Activated naive CD4-positive, alpha-beta T cell treated with anti-CD3 and anti-CD28 coated beads for 36 hours (primary cell): ENCODE measurements at places on chromosomes 12 and 14.

GRCh38 chr12:75725521-75726111 is 214.2 kb upstream of the KRR1 start:
- no peak for DNase-seq

DNA sequence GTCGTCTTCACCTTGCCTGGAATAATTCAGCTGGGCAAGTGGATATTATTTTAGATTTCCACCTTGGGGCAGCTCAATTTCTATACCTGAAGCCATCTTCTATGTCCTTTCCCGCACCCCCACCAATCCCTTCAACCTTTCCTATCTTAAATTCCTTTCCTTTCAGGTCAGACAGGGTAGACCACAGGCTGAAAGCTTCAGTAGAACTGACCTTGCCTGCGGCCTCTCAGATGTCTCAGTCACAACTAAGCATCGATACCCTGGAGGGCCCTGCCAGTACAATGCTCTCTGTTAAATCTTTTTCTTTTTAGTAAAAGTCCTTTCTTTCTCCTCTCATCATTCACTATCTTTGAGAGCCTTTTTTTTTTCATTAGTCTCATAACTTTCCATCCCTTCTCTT is 38.9 kb downstream of the SLC2A14 start:
- DNase-seq, result no peak

DNA sequence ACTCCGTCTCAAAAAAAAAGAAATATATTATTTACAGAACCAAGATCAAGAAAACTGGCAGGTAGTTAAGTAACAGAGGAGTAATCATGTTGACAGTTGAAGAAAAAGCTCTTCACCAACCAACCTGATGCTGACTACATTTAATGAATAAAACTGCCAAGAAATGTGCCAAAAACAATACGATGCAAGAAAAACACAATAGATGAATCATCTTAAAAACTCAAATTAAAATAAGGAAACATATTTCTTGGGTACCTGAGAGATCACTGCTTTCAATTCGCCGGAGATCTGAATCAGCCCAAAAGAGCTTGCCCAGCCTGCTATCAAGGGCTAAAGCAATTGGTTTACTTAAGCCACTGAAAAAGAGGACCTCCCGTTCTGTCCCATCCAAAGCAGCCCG is 76.4 kb downstream of the BCL2L14 start:
- no peak for DNase-seq

DNA sequence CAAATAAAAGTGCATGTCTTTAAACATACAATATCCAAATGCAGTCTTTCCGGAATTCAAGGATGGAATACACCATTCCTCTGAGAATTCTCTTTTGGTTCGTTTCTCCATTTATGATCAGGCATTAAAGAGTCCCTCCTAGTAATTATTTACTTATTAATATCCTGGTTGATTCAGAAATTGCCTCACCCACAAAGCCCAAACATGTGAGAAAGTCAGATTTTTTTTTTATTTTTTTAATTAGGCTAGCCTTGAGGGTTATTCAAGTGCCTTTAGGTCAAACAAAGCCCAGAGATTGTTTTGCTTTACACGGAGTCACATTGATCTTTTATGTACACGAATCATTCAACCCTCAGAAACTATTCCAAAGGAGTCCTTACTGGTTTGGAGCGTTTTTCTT is 6.4 kb upstream of the TSPAN8 start:
- DNase-seq, result no peak

DNA sequence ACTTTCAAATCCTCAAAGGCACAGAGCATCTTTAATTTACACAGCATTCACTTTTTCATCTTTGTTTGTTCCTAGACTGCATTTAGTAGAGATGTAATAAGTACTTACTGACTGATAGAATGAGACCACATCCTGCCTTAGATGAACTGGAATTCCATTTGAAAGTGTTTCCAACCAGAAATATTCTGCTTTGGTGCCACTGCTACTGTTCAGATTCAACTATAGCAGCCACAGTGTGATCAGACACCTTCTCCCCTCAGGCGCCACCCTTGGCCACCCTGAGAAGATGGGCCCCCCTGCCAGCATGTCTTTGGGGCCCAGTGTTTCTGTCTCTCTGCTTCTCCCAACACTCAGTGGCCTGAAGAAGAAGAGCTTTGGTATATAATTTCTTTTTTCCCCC is 449.1 kb downstream of the RAD51B start:
- no peak for DNase-seq

DNA sequence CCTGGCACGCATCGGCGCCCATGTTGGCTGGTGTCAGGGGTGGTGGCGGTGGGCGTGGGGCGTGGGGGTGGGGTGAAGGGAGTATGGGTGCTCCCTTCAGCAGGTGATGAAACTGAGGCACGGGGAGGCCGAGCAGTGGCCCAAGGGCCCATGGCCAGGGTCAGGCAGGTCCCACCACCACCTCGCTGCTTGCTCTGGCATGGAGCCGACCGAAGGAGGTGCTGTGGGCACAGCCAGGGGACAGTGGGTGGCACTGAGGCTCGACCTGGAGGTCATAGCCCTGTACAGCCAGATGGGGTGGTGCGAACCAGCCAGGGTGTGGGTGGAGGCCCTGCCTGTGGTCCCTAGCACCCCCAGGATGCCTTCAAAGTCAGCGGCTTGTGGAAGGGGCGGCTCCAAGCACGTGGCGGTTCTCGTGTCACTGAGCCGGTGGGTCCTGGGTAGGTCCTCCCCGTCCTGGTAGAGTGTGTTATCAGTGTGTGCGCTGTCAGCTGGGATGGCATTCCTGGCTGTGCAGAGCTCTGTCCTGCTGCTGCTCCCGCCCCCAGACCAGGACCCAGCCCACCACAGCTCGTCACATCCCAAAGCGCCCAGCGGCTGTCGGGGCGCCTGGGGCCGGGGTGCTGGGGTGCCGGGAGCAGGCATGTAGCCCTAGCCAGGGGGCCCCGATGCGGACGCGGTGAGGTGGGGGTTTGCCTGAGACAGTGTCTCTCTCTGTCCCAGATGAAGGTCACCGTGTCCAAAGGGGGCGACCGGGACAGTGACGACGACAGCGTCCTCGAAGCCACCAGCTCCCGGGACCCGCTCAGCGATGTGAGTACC is 35.3 kb downstream of the FBRSL1 start:
- DNase-seq, result no peak

DNA sequence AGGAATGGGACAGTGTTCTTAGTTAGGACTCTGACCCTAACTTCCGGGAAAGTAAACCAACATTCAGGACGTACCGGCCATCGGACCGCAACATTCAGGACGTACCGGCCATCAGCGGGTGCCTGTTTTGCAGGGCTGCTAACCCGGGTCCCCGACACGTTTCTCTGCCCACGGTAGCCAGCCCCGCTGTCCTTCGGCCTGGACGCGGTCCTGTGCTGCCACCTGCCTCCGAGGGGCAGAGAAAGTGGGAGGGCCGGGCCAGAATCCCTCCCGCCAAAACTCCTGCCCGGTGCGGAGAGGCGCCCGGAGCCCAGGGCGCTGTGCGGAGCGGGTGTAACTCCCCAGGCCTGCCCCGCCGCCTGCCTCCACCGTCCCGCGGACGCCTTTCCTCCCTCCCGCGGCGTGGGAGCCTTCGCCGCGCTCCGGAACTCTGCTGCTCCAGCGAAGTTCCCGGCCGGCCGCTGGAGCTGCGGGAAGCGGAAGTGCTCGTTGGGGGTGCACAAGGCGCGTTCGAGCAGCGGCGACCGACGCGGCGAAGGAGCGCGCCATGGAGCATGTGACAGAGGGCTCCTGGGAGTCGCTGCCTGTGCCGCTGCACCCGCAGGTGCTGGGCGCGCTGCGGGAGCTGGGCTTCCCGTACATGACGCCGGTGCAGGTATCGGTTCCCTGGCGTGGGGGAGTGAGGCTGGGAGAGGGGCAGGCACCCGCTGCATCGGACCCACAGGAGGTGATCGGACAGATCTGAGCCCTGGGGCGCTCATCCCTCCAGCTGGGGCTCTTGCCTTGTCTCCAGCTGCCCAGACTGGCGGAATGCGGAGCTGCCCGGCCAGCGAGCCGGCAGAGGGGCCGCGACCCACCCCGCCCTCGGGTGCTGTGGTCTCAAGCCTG is at the start of gene DDX55:
TSS of gene DDX55 (plus strand) at position 498 of the 888 bp plus-strand sequence. CDS start at position 548, 50 bp downstream.
- DNase-seq, result peak; percentile 87

GRCh38 chr12:90627180-90627896 is 327.6 kb downstream of the CCER1 start:
- no peak for DNase-seq

- no peak for DNase-seq
Measured at GRCh38 chr14:103696466-103697071, 18.7 kb downstream of the XRCC3 start.

GRCh38 chr14:56328021-56328420 is 209.8 kb downstream of the PELI2 start:
- no peak for DNase-seq

GRCh38 chr14:35985474-35986218 is 159.5 kb downstream of the BRMS1L start:
- DNase-seq, result no peak

GRCh38 chr12:119417440-119417839 is 82.9 kb downstream of the CCDC60 start:
- DNase-seq, result no peak

GRCh38 chr12:58388261-58388660 is 446.9 kb downstream of the ATP23 start:
- no peak for DNase-seq

DNA sequence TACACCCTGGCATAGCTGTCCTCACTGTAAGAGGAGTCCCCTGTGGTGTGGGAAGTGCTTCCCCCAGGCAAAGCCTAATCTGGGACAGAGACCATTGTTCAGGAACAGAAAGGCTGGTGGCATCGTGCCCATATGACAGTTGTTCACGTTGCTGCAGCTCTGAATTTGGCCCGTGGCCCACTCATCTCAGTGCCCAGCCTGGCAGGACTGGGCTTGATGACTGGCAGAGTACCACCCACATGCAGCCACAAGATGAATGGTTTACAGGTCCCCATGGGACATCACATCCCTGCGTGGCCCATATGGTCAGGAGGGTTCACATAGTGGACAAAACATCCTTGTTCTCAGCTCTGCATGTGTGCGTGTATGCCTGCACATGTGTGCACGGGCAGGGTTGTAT is 17.5 kb downstream of the IQSEC3 start:
- no peak for DNase-seq

DNA sequence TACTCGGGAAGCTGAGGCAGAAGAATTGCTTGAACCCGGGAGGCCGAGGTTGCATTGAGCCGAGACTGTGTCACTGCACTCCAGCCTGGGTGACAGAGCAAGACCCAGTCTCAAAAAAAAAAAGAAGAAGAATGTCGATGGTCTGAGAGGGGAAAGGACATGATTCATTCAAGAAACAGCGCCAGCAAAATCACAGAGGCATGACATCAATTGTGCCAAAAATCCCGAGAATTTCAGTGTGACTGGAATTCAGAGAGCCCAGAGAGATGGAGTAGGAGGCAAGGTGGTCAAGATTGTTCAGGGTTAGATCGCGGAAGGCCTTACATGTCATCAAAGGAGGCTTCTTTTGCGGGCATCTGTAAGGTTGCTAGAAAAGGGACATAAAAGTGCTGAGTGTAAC is 483.3 kb downstream of the VRK1 start:
- no peak for DNase-seq

DNA sequence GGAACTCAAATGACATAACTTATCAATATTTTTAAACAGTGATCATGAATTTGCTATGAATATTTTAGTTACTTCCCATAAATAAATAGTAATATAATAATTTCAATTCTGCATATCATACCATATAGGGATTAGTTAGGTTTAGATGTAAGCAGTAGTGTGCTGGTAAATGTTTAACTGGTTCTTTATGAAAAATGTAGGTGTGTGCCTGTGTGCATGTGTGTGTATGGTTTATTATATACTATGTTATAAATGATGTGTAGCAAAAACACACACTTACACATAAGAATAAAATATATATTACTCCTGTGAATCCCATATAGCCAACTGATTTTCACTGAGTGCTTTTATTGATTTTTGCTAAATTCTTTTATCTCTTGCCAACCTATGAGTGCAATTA is 14.0 kb upstream of the BHLHE41 start:
- DNase-seq, result no peak

DNA sequence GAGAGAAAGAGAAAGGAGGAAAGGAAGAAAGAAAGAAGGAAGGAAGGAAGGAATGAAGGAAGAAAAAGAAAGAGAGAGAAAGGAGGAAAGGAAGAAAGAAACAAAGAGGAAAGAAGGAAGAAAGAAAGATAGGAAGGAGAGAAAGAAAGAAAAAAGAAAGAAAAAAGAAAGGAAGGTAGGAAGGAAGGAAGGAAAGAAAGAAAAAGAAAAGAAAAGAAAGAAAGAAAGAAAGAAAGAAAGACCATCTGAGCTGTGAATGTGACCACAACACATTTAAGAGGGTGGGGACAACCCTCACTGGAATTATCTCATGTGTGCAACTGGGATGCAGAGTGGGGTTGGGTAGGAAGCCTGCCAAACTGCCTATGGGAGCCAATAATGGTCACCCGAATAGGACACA is 36.0 kb upstream of the BATF start:
- no peak for DNase-seq

DNA sequence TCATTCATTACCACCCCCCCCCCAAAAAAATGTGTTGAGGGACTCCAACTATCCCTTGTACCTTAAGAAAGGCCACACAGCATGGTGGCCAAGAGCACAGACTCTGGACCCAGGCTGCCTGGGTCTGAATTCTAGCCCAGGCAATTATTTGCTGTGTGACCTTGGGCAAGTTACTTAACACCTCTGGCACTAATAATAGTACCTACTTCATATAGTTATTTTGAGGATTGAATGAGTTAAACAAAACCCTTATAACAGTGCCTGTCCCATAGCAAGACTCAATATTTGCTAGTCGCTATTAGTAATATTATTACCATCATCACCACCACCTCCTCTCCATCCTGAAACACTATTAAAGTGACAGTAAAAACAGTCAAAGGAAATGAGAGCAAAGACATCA is 37.2 kb downstream of the NT5DC3 start:
- DNase-seq, result no peak

GRCh38 chr14:68786491-68787091 is 6.3 kb downstream of the ZFP36L1 start:
- no peak for DNase-seq

GRCh38 chr12:59119676-59120075 is 199.4 kb upstream of the LRIG3 start:
- no peak for DNase-seq

- DNase-seq, result no peak
Measured at GRCh38 chr12:102512523-102512922, 32.2 kb upstream of the IGF1 start.

- DNase-seq, result no peak
Measured at GRCh38 chr12:92650228-92650822, 52.5 kb upstream of the PLEKHG7 start.

GRCh38 chr12:60123557-60123956 is 527.7 kb downstream of the SLC16A7 start:
- DNase-seq, result no peak

DNA sequence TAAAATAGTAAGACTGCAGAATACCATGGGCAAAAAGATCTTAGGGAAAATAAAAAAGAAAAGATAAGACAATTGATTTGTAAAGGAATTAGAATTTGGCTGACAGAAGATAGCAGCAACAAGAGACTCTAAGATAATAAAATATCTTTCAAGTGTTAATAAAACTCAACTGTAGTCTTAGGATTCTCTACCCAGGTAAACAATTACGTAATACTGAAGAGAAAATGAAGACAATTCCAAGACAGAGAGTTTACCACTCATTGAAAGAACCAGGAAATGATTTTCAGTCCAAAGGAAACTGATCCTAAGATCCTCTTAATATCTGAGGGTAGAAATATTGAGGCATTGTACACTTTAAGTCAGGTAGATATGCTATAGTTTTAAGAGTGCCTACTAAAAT is 321.1 kb downstream of the CEP128 start:
- DNase-seq, result no peak
